ENCODE measurements at places on chromosomes 2 and 18. TPM values are rescaled to one million over a fixed set of nuclear protein-coding genes. Genes with fewer than 3 reads are reported as not detected.

DNA sequence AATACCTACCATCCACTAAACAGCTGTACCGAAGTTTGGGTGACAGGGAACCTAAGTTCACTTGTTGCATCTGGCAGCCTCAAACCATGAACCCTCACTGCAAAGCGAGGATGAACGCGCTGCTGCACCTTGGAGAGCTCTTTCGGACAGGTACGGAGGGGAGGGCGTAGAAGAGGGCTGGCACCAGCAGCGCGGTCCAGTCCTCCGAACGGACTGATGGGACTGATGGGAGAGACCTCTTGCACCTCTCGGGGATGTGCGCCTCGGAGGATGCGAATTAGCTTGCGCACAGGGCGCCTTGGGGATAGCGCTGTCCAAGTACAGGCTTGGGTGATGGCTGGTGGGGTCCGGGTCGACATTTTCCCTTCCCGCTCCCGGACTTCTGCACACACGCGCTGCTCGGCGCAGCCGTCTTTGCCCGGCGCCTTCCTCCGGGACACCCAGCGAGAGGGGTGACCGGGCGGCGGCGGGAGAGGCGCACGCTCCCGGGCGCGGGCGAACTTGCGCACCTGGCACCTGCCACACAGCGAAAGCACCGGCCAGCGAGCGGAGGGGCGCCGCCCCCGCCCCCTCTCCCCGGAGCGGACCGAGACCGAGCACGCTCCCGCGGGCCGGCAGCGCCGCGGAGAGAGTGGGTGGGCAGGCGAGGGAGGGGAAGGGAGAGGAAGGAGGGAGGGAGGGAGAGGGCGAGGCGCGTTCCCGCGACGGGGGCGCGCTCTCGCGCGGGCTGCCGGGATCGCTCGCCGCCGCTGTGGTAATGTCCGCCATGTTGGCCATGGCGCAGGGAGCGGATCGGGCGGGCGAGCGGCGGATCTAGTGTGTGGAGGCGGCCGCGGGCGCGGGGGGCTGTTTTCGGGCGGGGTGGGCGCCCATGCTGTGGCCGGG is at the start of gene EPC2:
Gene EPC2, plus strand, starts transcription at position 754 of the 885 bp plus-strand sequence. CDS start 267 bp downstream, outside the sequence.
- peak; percentile 90 for DNase-seq

DNA sequence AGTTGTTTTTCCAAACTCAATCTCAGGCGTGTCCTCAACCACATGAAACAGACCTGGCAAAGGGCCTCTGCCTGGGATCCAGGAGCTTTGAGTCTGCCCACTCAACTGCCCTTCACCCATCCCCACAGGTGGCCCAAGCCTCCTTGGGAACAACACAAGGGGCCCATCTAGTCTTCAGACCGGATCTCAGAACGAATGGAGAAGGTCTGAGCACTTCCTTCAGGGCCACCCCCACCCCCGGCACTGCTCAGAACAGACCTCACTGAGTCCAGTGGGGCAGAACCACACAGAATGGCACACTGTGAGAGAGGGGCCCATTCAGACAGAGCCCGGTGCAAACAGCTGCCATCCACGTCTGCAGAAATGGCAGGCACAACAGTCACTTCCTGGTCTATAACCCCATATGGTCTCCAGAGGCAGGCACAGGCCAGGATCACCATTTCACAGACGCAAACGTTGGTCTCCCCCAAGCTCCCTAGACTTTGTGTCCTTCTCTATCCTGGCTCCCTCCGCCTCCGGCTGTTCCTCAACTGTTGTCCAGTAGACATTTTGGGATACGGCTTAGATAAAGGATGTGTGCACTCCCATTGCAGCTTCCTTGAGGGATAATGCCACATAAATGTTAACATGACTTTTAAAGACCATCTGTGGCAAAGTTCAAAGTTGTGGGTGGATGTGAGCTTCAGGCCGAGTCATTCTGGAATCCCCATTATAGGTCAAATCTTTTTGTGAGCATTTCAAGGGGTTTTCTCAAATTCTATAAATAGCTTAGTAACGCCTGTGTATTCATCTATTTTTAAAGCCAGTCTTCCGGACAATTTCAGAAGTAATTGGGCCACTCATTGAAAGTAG is 149.7 kb downstream of the SMAD7 start:
- no peak for DNase-seq

GPC1 gene
- 23.2 TPM for total RNA-seq

TEX261 gene
- 55.8 TPM for total RNA-seq

REV1 gene
- total RNA-seq = 165 TPM

DNA sequence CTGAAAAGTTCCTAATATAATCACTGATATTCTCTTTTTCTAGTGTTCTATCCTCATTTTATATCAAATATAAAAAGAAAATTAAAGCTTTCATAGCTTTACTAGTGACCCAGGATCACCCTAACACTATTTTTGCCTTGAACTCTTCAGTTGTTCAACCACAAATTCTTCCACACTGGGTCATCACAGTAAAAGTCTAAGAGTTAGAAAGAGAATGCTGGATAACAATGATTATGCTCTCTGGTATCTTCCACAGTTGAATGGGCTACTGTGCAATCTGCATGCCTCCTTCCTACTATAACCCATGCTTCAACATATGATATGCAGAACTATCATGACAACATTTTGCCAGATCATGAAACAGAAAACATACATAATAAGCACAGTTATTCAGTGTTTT is 32.3 kb downstream of the CHN1 start:
- no peak for DNase-seq

SLC14A1 gene
- total RNA-seq = 1.7 TPM

DNA sequence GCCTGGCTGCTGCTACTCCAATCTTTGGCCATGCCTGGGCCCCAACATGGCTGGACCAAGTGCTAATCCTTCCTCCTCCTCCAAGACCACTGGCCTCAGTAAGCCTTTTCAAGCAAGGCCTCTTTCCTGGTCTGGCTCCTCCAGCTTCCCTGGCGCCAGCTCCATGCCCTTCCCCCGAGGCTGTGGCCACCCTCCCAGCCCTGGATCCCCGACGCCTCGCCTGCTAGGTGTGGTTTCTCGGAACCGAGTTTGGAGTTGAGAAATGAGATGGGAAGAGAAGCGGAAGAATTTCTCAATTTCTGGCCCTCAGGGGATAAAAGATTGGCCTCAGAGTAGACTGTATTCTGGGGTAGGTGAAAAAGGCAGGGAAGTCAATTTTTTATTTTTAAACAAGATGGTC is 46.4 kb downstream of the ADCY3 start:
- DNase-seq = no peak

IL36G gene
- total RNA-seq = not detected

Data from lung (tissue), 17 donors.